B cell (primary cell): ENCODE measurements at places on chromosomes 1 and 21. TPM values are rescaled to one million over a fixed set of nuclear protein-coding genes. Genes with fewer than 3 reads are reported as not detected.

DNA sequence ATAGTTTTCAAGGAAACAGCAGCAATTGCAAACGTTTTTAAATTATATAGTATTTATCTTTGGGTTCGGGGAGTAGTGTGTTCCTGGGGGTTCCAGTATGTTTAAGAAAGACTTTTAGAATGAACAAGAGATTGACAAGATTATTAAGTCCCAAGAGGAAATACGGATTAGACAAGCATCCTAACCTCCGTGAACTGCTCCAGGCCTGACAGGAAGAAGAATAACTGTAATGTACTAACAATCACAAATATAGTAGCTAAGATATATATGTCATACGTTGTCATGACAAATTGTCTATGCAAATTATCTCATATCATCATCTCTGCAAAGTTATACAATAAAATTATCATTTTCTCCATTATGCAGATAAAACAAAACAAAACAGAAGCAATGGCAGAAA, 1397.2 kb downstream of the MRPL39 start:
- no peak overlapping the region for H3K4me3 ChIP-seq
- H3K27me3 ChIP-seq = no peaks in the 10 kb centered on the region
- H3K4me1 ChIP-seq = no peaks in the 10 kb centered on the region
- DNase-seq = no peak

DNA sequence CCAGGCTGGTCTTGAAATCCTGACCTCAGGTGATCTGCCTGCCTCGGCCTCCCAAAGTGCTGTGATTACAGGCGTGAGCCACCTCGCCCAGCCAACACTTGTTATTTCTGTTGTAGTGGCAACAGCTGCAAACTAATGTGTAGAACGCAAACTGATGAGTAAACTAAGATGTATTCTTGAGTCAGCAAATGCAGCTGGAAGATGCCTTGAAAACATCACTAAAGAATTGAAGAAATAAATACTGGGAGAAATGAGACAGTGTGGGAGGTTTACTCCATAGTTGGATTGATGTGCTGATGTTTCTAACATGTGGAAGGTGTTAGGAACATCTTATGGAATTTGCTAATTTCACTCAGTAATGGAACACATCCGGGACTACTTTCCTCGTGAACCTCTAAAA, 61.3 kb upstream of the KCNE2 start:
- H3K4me1 ChIP-seq = no peaks in the 10 kb centered on the region
- no peak overlapping the region for H3K4me3 ChIP-seq
- DNase-seq = no peak
- no peaks in the 10 kb centered on the region for H3K27me3 ChIP-seq
- H3K36me3 ChIP-seq = no peaks in the 10 kb centered on the region

SMYD3 gene
- polyA plus RNA-seq = 9.7 and 13.0 TPM in 2 replicates

DNA sequence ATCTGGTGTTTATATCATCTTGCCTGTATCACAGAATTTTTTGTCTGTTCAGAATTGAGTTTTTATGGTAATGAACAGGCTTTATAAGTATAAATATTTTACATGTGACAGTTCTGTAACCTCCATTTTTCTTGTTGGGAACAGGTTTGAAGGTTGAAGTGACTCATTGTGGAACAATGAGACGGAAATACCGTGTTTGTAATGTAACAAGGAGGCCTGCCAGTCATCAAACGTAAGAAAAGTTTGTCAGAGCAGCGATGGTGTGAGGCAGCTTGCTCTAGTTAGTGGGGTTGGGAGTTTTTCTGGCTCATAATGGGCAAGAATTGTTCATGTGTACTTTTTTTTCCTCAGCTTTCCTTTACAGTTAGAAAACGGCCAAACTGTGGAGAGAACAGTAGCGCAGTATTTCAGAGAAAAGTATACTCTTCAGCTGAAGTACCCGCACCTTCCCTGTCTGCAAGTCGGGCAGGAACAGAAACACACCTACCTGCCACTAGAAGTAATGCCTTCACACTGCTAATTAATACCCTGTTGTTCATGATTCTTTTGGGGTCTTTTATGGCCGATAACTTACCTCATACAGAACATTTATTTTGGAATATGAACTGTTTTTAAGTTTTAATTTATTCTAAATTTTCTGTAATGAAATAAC, 75.2 kb upstream of the TEKT2 start:
- no peak for DNase-seq
- H3K27ac ChIP-seq = no peak overlapping the region
- peaks cover 20% of the 10 kb centered on the region for H3K36me3 ChIP-seq
- no peaks in the 10 kb centered on the region for H3K4me1 ChIP-seq
- H3K27me3 ChIP-seq = no peaks in the 10 kb centered on the region

GRCh38 chr1:44323947-44324346, 31.1 kb downstream of the ERI3 start:
- no peak overlapping the region for H3K4me3 ChIP-seq
- no peak overlapping the region for H3K27ac ChIP-seq
- no peaks in the 10 kb centered on the region for H3K27me3 ChIP-seq
- peaks cover 36% of the 10 kb centered on the region for H3K36me3 ChIP-seq
- no peak for DNase-seq

GRCh38 chr1:114986286-114986685, 43.3 kb upstream of the TSHB start:
- no peak for DNase-seq
- H3K36me3 ChIP-seq = no peaks in the 10 kb centered on the region
- no peak overlapping the region for H3K27ac ChIP-seq

SNRPE gene
- 76.9 and 99.3 TPM in 2 replicates for polyA plus RNA-seq

DNA sequence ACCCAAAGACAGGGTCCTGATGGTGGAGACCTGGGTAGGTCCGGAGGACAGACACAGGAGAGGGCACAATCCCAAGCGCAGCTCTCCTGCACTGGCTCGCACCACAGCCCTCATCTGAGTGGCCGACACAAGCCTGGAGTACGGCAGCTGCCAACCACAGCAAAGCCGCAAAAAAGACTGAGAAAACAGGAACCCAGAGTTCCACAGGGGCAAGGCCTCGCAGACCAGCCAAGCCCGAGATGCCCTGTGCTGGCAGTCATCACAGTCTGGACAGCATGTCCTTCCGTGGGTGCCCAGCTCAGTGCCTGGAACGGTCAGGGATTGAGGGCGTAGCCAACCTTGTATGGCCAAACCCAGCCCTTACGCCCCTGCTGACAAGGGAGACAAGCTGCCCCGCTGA, 11.4 kb downstream of the ZBTB48 start:
- H3K4me1 ChIP-seq = peaks cover 18% of the 10 kb centered on the region
- peaks cover 68% of the 10 kb centered on the region for H3K36me3 ChIP-seq
- no peak for DNase-seq
- no peak overlapping the region for H3K27ac ChIP-seq
- no peak overlapping the region for H3K4me3 ChIP-seq

DNA sequence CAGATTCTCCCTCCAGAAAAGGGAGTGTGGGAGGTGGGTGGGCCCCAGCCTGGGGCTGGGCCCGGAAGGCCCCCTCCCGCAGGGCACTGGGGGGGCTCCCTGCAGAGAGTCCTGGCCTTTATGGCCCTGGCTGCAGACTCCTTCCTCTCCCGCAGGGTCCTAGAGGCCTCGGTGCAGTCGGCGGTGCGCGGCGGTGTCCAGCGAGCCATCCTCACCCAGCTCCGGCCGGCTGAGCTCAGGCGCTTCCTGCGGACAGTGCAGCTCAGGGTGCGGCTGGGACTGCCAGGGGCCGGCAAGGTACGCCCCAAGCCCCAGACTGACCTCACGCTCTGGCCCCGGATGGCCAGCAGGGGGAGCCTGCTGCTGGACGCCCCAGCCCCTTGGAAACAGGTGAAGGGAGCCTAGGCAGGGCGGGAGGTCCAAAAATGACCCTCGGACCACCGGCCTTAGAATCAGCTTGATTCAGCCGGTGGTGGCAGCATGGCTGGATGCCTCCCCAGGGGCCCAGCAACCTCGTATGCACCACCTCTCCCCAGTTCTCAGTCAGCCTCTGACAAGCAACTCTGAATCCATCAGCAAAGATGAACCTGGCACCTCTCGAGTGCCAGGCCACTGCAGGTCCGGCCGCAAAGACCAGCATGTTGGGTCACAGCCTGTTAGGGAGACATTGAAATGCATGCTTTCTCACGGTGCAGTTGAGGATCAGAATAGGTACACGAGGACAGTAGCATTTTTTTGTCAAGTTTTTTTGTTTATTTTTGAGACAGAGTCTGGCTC, 20.6 kb downstream of the MTHFR start:
- peak; percentile 74 for DNase-seq
- H3K4me3 ChIP-seq = peak overlapping the region; percentile 23
- H3K27ac ChIP-seq = peak overlapping the region; percentile 26
- H3K4me1 ChIP-seq = peaks cover 23% of the 10 kb centered on the region

GRCh38 chr21:38954588-38955004, 148.9 kb downstream of the ETS2 start:
- H3K36me3 ChIP-seq = no peaks in the 10 kb centered on the region
- no peaks in the 10 kb centered on the region for H3K27me3 ChIP-seq
- no peaks in the 10 kb centered on the region for H3K4me1 ChIP-seq
- H3K27ac ChIP-seq = no peak overlapping the region

CELA3B gene
- not detected in 2 replicates for polyA plus RNA-seq

BNIPL gene
- polyA plus RNA-seq = 0.81 and 2.8 TPM in 2 replicates

DNA sequence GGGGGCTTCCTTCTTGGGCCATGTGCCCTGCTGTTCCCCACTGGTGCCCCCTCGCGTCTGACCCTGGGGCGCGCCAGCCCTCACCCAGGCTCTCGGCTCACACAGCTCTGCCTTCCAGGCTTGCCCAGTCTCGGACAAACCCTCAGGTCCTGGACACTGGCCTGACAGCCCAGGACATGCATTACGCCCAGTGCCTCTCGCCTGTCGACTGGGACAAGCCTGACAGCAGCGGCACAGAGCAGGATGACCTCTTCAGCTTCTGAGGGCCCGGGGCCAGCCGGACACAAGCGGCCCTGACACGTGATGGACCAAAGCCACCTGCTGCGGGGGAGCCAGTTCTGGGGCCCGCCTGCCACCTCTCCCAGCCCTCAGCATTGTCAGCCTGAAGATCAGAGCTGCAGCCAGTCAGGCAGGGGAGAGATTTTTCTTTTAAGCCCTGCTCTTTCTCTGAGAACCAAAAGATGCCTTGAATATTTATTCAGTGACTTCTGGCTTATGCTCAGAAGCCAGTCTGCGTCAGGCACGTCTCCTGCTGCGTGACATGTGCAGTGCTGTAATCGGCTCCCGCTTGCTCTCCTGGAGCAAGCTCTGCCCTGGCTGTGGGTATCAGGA, 23.4 kb downstream of the LDLRAP1 start:
- no peak overlapping the region for H3K4me3 ChIP-seq
- no peaks in the 10 kb centered on the region for H3K27me3 ChIP-seq
- peaks cover 22% of the 10 kb centered on the region for H3K4me1 ChIP-seq
- no peak for DNase-seq
- no peak overlapping the region for H3K27ac ChIP-seq

AMY1C gene
- not detected in 2 replicates for polyA plus RNA-seq
